GM04504 (cell line): ENCODE measurements at places on chromosomes 1 and 21.
A peak's percentile ranks its signal among the peaks of the same experiment; 100 is the strongest.

DNA sequence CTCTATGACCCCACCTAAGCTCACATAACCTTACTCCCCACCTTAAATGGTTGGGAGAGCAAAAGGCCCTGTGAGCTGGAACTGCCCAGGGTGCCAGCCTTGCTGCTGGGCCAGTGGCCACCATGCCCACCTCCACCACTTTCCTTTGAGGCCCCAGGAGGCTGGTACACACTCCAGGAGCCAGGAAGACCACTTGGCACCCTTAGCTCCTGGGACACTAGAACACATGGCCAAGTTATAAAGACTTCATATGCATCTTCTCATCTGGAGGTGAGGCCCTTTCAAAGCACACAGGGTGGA, 21.9 kb downstream of the CAPZB start:
- no peak for DNase-seq

DNA sequence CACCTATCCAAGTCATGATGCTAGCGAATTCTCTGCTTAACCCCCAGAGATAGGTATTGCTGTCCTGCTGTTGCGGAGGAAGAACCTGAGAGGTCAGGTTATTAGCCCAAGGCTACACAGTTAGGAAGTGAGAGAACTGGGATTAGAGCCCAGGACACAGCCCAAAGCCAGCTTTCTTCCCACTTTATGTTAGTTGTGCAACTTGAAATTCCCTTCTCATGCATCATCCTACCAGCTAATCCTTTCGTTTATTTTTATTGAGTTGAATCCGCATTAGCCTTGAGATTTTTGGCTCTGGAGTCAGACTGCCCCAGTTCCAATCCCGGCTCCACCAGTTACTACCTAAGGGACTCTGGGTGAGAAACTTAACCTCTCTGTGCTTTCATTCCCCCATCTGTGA, 65.4 kb downstream of the PLEKHA6 start:
- DNase-seq, result peak; percentile 89

GRCh38 chr1:166908942-166909341, 32.9 kb upstream of the TADA1 start:
- DNase-seq, result no peak

DNA sequence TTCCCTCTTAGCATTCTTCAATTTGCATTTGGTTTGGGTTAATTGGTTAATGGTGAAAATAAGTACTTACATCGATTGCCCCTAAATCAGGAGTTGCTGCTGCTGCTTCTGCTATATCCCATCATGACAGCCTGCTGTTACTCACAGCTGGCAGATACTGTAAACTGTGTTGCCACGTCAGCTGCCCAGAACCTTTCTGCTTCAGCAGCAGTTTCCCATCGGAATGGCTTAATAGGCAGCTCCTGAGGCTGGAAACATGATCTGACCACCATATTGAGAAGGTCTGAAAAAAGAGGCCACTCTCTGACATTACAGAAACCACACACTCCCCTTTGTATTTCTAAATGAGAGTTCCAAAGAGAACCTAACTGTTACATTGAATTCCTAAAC, 14.3 kb upstream of the SEC16B start:
- peak; percentile 88 for DNase-seq

- no peak for DNase-seq
These were observed at the start of gene IL12RB2 for GRCh38 chr1:67307251-67308060. Gene IL12RB2 (plus strand): TSS chr1:67307873. CDS start chr1:67320369, 12,496 bp downstream.

- DNase-seq, result no peak
These were observed 20.9 kb downstream of the MCOLN3 start for GRCh38 chr1:85027242-85027983.

- DNase-seq, result no peak
These were observed 323.0 kb upstream of the PLD5 start for GRCh38 chr1:242847390-242847993.

- DNase-seq, result no peak
These were observed 494.2 kb downstream of the KIF26B start for GRCh38 chr1:245648749-245649522.

DNA sequence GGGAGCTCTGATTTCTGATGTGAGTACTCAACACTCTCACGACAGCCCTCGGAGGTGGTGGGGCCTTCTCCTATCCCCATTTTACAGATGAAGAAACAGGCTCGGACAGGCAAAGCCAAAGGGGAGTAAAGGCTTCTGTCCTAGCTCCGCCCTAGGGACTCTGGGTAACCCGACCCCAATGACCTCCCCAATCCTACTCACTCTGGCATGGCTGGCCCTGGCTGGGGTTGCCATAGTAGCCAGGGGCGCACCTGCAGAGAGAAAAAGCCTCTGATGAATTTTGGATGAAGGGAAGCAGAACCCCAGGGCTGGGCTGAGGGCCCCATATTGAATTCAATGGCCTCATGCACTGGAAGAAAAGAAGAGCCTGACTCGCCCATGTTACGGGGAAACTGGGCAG, 61.1 kb downstream of the LDLRAD2 start:
- DNase-seq, result no peak

DNA sequence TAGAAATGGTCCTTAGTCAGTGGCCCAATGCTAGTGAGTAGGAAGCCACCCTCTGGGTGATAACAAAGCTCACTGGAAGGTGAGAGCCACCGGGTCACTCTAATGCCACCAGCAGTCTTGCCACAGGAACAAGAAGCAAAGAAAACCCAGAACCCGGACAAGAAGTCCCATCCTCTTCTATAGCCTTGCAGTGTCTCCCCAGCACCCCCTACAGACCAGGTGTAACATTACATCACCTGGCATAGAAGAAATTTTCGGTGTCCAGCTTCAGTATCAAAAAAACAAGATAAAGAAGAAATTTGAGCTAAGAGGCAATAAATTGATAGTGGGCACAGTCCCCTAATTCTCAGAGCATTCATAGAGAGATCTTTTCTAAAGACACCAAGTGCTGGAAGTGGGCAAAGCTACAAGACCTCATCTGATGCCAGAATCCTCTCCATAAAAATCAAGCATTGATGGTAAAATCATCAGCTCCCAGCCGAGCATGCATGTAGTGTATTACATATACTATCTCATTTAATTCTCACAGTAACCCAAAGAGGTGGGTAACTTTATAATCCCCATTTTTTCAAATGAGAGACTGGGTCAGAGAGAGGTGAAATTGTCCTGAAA, 491.0 kb downstream of the MATN1 start:
- DNase-seq, result no peak

DNA sequence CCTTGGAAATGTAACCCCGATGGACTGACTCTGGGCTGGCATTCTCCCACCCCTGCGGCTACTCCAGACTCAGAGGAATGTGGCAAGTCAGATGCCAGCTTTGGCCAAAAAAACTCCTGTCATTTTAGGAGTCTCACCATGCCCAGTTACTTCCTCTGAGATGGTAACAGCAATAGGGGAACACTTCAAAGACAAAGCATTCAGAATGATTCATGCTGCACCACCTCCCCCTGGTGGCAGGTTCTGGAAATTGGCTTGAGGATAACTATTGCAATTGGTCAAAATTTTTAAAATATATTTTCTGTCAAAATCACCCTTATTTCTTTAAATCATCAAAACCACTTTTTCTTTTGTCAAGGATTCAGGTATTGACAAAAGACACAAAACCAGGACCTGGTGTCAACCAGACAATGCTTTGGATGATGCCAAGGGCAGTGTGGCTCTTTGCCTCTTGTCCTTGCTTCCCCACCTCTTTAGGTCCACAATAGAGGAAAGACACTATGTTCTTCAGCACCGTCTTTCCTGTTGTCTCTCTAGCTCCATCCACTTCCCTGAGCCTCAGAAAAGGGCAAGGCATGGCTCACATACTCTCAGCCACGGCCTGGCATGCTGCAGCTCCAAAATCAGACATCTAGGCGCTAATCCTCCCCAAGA, 9.9 kb upstream of the CDCA8 start:
- no peak for DNase-seq

DNA sequence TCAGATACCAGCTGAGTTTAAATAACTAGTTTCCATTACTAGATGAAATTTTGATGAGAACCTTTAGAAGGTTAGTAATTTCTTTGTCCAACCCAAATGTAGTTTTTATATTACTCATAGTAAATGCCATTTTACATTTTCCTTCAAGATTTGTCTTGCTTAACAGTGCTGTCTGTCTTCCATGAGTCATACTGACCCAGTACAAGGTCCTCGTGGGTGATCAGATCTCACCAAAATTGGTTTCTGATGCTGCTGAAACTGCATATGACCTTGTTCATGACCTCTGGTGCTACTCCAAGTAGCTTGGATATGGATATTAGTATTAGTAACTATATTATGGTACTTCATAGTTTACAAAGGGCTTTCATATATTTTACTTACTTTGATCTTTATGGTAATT, 207.1 kb downstream of the RYR2 start:
- no peak for DNase-seq

GRCh38 chr1:941588-942383, 17.3 kb downstream of the NOC2L start:
- DNase-seq, result peak; percentile 54

DNA sequence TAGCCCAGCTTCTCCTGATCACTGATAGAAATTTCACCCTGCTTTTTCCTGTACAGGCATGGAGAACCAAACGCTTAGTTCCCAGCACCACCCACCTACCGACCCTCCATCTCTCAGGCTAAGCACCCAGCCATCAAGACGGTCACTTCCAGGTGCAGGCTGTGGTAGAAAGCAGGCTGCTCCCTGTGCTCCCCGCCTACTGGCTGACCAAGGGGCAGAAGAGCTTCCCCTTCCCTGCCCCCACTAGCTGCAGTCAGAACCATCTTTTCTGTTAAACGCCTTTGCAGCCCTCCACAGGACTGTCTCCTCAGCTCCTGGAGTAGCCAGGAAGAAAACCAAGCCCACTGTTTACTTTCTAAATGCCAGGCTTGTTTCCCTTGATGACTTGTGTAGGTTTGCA, 23.0 kb downstream of the SPATA46 start:
- DNase-seq, result no peak

GRCh38 chr1:205840146-205840923, 9.6 kb downstream of the PM20D1 start:
- no peak for DNase-seq

DNA sequence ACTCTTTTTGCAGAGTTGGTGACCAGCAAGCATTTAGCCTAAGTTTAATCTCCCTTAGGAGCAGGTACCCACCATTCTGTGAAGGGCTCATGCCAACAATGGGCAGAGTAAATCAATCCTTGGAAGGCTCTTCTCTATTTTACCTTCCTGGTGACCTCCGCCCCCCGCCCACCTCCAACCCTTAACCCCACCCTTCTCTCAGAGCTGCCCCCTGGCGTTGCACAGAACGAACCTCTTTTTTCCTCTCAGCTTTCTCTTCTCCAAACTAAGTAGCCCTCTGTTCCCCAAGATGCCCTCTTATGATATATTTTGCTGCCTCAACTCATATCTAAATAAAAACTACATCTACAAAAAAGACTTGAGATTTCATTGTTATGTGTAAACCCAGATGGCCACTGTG, 186.8 kb downstream of the SEC16B start:
- no peak for DNase-seq

DNA sequence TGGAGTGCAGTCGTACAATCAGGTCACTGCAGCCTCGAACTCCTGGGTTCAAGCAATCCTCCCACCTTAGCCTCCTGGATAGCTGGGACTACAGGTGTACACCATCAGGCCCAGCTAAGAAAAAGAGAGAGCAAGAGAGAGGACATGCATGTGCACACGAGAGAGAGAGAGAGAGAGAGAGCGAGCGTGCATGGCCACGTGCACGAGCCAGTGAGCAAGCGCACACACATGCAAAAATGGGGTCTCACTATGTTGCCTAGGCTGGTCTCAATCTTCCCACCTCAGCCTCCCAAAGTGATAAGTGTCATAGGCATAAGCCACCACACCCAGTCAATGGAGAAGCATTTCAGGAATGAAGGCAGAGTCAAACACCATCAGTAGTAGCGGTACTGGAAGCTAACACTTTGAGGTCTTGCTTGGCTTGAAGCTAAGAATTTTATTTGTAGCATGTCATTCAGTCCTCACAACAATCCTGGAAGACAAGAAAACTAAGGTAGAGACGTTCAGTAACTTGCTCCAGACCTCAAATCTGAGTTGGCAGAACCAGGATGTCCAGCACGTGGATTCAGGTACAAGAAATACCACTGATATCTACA, 14.5 kb downstream of the GNB1 start:
- no peak for DNase-seq

- no peak for DNase-seq
These were observed 159.5 kb upstream of the RNPC3 start for GRCh38 chr1:103365860-103366569.

- no peak for DNase-seq
These were observed 6.3 kb upstream of the ERRFI1 start for GRCh38 chr1:8032366-8032910.

GRCh38 chr1:223629126-223629457, 36.4 kb downstream of the CAPN8 start:
- DNase-seq, result no peak

- no peak for DNase-seq
These were observed 472.3 kb upstream of the VAMP3 start for GRCh38 chr1:7298749-7299151.

- DNase-seq, result no peak
These were observed 20.6 kb upstream of the KCNJ15 start for GRCh38 chr21:38236232-38236631.

DNA sequence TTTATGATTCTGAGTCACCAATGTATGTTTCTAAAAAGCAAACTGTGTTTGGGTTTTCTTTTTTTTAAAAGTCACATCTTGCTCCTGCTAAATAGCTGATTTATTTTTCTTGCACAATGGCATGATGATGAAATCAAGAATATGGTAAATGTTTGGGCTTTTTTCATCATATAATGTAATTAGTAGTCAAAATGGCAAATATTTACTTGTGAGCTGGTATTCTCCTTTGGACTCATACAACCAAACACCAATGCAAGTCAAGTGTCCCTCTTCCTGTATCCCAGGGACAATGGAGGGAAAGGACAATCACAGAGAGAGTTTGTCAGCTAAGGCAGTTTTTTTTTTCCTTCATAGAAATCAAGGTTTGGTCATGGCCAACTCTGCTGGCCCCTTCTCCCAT, 94.6 kb upstream of the RALGPS2 start:
- no peak for DNase-seq

GRCh38 chr1:109454497-109455133, 11.7 kb upstream of the SYPL2 start:
- no peak for DNase-seq

- DNase-seq, result no peak
These were observed 286.8 kb downstream of the LMO4 start for GRCh38 chr1:87615491-87615890.

- DNase-seq, result no peak
These were observed 121.4 kb upstream of the RUNX3 start for GRCh38 chr1:25051504-25051903.

GRCh38 chr1:36062315-36062714, 21.6 kb upstream of the TEKT2 start:
- no peak for DNase-seq

- DNase-seq, result no peak
These were observed 18.9 kb downstream of the FAAH start for GRCh38 chr1:46412893-46413595.
